Activated T-cell treated with anti-CD3 and anti-CD28 coated beads for 24 hours (primary cell): ENCODE measurements at places on chromosomes 5 and 9.

GRCh38 chr5:135830384-135830700 lies 4.1 kb upstream of the SLC25A48 start:
- DNase-seq, result no peak

- DNase-seq, result no peak
Observed at GRCh38 chr9:134493461-134494272, 147.9 kb upstream of the COL5A1 start.

GRCh38 chr9:117169089-117169621 lies 245.7 kb downstream of the ASTN2 start:
- no peak for DNase-seq

DNA sequence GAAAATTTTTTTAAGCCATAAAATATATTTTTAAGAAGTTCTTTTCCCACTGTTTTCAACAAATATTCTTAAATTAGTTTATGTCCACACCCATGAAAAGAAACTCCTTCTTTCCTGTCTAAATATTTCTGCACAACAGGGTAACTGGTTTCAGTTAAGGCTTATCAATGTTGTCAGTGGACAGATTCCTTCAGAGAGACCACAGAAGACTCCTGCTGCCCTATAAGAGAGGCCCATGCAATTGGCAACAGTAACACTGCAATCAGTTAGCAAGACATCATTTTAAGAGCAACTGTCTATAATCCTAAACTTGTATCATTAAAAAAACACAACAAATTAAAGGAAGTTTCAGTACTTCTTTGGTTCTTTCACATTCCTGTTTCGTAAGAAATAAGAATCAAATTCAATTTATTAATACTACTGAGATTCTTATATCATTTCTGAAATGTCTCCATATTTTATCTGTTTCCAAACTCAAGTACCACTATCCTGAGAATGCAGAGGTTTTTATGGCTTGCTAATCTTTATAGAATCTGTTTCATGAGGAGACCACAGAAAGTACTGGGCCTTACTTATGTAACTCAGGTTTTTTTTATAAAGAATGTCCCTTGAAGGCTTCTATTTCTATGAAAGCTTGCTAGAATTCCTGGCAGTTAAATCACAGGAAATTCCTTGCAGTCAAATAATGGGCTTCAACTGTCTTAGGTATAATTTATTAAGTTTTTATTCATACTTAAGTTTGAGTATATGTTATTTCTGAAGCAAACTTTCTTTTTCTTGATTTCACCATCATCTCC lies 240.2 kb downstream of the RFX3 start:
- DNase-seq, result no peak

DNA sequence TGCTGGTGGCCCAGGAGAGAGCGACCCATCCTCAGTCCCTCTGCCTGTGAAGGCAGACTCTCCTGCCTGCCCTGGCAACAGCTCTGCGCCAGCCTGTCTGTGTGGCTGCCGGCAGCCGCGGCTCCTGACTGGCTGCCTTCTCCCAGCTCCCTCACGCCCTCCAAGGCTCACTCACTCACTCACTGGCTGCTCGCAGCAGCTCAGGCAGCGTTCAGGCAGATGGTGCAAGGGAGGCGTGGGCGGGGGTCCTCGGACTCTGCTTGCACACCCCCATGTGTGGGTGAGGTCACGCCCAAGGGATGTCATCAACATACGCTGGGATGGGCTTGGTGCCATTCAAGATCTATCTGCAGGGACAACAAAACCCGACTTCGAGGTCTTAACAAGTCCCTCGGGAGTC lies 66.7 kb downstream of the DAB2IP start:
- DNase-seq, result no peak
